Upper lobe of right lung (tissue), 1 donor: ENCODE measurements at places on chromosomes 3 and 15.

DNA sequence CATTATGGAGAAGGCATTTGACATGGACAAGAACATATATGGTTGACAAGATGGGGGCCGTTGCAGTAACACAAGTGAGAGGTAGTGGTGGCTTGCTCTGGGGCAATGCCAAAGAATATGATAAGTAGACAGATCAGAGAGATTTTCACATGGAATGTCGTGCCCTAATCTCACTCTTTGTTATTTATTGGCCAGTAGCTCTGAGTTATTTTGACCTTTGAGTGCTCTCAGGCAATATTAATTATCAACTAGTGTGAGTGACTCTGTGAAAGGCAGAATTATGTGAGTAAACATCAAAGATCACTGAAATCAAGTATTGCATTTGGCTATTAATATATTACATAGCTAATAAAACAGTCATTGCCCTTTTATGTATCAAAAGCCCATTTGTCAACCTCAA lies 164.9 kb upstream of the ADAMTS9 start:
- DNase-seq = no peak

GRCh38 chr3:64578797-64579196 lies 109.0 kb downstream of the ADAMTS9 start:
- DNase-seq = no peak

- no peak for DNase-seq
Observed at GRCh38 chr3:169085827-169086226, 577.7 kb downstream of the MECOM start.

- no peak for DNase-seq
Observed at GRCh38 chr3:14820156-14820555, 1.4 kb downstream of the FGD5 start.

GRCh38 chr3:16026753-16027152 lies 147.7 kb upstream of the GALNT15 start:
- DNase-seq = no peak

DNA sequence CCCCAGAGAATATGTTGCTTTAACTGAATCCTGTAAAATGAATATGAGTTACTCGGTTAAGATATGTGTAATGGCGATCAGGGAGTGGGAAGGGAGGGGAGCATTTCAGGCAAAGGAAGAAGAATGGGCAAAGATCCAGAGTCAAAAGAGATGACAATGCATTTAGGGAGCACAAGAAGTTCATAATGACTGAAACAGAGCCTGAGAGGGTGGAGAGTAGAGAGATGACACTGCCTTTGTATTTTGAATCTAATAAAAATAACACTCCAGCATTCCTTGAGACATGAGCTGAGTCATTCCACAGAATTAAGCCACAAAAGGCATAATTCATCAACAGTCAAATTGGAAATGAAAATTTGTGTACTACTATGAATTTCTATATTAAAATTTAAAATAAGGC lies 105.3 kb upstream of the PEX5L start:
- DNase-seq = no peak

DNA sequence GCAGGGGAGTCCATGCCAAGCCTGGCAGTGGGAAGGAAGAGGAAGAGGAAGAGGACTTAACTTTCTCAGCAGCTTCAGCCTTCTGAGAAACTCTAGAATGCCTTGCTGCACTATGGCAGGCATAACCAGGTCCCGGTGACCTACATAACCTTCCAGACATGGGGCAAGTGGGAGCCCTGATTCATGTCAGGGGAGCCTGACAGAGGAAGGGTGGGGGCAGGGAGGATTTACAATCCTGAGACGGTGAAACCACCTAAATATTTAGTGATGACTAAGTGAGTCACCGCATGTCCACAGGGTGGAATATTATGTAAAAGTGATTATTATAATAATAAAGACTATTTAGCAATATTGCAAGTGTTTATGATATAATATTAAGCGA lies 46.7 kb downstream of the AMOTL2 start:
- DNase-seq = no peak

GRCh38 chr3:192481638-192482037 lies 245.7 kb downstream of the FGF12 start:
- no peak for DNase-seq

DNA sequence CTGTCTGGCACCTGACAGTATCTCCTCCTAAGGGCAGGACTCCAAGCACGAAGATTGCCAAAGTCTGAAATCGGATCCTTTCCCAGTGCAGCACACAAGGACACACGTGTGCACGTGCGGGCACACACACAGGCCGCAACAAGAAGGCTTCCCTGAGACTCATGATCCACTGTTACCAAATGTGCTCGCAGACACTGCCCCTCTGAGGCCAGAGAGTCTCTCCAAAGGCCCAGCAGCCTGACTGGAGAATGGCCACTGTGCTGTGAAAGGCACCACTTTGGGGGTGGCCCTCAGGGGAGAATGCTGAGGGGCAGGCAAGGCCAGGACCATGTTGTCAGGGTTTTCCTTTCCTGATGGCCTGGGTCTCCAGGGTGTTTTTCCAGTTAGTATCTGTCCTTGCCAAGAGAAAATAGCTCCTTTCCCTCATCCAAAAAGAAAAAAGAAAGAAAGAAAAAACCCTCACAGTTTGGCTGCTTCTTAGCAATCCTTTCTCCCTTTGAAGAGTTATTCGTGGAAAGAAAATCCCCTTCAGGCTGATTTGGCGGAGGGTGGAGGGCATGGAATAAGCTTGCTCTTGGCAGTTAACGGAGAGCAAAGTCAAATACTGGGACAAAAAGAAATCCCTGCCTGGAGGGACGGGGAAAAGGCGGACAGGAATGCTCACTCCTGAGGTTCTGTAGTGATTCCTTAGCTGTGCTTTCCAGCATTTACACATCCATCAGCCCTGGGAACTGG lies 112.2 kb upstream of the ETV5 start:
- no peak for DNase-seq

GRCh38 chr15:40322531-40323238 lies 807 bp upstream of the INAFM2 start:
- no peak for DNase-seq

- DNase-seq = no peak
Observed at GRCh38 chr3:105899516-105899915, 30.7 kb upstream of the CBLB start.

- no peak for DNase-seq
Observed at GRCh38 chr3:28835249-28835648, 445.6 kb upstream of the RBMS3 start.

DNA sequence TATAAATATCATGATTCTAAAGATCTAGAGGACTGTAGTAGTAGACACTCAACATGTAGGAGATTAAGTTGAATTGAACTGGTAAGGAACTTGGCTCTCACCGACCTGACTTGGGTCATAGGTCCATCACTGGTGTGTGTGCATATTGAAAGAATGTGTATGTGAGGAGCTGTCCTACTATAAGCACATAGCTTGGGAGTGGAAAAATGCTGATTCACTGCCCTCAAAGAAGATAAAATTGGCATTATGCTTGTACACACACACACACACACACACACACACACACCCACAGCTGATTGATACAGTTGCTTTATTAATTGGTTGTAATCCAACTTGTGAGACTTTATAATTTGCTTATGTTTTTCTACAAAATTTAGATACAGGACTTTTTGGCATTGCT lies 411.0 kb upstream of the NR2F2 start:
- no peak for DNase-seq
